ENCODE measurements at places on chromosomes 6 and 20. TPM values are rescaled to one million over a fixed set of nuclear protein-coding genes. Genes with fewer than 3 reads are reported as not detected.

MROH8 gene
- not detected for total RNA-seq

AGPAT1 gene
- 22.8 TPM for total RNA-seq

DNA sequence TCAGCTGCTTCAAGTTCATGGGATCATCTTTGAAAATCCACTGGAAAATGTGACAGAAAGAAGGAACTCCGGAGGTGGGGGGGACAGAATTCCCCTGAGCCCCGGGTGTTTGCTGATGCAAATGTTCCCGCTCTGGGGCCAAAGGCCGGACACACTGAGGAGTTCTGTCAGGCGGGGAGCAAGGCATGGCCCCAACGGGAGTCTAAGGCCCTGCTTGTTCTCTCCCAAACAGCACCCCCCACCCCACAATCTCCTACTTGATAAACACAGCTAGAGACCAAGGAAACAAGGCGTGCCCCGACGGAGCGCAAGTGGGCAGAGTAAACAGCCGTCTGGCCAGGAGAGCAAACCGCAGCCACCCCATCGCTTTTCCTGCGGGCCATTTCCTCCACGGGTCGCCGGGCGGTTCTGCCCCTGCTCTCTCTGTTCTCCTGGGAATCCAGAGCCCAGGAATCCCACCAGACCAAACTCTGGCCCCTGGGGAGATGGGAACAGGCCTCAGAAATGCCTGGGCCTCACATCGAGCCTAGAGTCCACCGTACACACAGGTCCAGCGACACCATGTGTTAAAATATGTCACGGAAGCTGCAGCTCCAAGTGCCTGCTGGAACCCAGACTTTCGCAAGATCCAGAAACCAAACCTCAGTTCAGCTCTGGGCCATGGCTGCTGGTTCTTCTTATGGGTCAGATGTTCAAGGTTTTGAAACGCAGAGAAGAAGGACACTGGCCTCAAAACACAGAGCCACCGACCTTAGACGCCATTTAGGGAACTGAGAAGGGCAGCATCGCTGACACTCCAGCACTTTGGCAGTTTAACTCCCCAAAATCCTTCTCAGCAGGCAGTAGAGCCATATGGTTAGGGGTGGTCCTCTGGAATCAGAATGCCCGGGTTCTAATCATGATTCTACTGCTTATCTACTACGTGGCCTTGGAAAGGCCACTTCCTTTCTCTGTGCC, 104.2 kb downstream of the PREX1 start:
- DNase-seq, result no peak

DNA sequence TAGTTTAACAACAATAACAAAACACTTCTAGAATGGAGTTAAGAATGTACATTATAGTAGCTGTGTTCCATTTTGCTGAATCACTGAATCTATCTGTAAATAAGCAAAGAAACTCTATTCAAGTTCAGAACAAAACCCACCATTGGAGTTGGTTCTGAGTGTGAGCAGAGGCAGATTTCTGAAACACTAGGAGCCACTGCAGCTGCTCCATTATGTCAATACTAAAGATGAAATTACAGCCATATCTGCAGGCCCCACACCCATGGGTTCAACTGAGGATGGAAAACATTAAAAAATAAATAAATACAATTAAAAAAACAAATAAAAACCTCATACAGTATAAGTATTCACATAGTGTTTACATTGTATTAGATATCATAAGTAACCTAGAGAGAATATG, 91.0 kb downstream of the REPS1 start:
- DNase-seq, result no peak

DNA sequence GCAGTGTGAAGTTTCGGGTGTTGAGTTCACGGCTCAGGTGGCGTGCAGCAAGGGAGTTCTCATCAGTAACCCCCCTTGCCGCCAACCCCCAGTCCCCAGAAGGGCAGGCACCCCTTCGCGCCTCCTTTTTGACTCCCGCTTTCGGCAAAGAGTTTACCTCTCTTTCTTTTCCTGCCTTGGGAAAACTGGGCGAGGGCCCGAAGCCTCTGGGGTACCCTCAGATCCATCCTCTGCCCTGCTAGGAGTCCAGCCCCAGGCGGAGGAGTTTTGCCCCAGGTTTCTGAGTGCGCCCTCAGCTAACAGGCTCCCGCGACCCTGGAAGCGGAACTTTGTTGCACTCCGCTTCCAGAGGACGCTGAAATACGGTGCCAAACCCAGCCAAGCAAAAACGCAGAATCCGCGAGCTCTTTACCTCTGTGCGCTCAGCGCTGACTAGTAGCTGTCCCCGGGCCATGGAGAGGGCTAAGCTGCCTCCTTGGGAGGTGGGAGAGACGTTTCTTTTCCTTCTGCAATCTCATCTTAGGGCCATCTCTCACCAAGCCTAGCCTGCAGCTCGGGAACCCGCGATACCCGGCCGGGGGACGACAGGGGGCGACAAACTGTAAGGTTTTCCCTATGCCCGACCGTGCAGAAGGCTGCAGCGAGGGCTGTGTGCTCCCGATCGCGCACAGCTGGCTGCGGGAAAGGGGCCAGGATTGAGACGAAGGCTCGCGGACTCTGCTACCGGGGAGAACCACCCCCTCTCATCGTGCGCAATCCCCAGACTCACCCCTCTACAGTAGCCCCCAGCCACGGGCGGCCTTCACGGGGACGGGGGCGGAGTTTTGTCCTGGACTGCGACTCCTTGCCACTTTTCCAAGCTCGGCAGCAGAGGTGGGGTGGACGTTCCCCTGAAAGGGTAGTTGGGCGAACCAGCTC, 2.7 kb upstream of the PAX1 start:
- peak; percentile 60 for DNase-seq

- DNase-seq, result no peak
These were observed 136.5 kb downstream of the BTBD9 start for GRCh38 chr6:38503032-38503773.

ZNF322 gene
- total RNA-seq, result 9.1 TPM

GPLD1 gene
- total RNA-seq, result not detected

RIMS4 gene
- total RNA-seq, result 2.9 TPM

DNA sequence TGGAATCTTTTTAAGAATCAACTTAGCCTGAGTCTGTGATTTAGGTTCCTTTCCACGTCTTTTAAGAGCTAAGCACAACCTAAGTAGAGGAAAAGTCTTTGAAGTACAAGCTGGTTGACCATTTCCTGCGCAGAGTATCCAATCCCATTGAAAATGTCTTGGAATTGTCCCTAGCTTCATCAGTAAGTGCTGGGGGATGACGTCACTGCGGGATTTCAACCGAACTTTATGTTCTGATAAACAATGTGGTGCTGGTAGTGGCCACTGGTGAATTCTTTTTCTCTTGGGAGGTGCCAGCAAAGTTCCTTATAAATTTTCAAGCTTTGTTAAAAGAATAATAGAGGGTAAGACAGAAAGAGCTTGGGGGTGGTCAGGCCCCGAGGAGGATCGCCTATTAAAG, 69.2 kb downstream of the PDE7B start:
- DNase-seq, result peak; percentile 31

DNA sequence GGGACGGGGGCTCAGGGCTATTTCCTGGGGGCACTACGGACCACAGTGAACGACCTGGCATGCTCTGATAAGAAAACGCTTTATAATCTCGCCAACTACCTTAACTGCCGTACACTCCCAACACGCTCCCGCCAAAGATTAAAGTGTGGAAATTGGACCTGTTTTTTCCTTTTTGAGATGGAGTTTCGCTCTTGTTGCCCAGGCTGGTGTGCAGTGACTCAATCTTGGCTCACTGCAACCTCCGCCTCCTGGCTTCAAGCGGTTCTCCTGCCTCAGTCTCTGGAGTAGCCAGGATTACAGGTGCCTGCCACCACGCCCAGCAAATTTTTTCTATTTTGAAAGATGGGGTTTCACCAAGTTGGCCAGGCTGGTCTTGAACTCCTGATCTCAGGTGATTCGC, 346 bp upstream of the SLC44A4 start:
- DNase-seq, result no peak

PRRT1 gene
- not detected for total RNA-seq

- no peak for DNase-seq
These were observed 188.0 kb upstream of the ADGRB3 start for GRCh38 chr6:68447112-68447511.

HSPA1B gene
- total RNA-seq, result 48.7 TPM

GRCh38 chr6:88302769-88303225, 136.7 kb upstream of the CNR1 start:
- no peak for DNase-seq

GRCh38 chr20:44357555-44358125, 2.1 kb downstream of the HNF4A start:
- DNase-seq, result no peak

GRCh38 chr20:62413025-62413570, 6.0 kb upstream of the CABLES2 start:
- DNase-seq, result no peak

- no peak for DNase-seq
These were observed 25.2 kb downstream of the KLHL31 start for GRCh38 chr6:53640361-53640760.

GRCh38 chr6:169022079-169022478, 231.6 kb downstream of the THBS2 start:
- no peak for DNase-seq

GRCh38 chr6:29295181-29295585, 6.3 kb upstream of the OR14J1 start:
- DNase-seq, result no peak

DNA sequence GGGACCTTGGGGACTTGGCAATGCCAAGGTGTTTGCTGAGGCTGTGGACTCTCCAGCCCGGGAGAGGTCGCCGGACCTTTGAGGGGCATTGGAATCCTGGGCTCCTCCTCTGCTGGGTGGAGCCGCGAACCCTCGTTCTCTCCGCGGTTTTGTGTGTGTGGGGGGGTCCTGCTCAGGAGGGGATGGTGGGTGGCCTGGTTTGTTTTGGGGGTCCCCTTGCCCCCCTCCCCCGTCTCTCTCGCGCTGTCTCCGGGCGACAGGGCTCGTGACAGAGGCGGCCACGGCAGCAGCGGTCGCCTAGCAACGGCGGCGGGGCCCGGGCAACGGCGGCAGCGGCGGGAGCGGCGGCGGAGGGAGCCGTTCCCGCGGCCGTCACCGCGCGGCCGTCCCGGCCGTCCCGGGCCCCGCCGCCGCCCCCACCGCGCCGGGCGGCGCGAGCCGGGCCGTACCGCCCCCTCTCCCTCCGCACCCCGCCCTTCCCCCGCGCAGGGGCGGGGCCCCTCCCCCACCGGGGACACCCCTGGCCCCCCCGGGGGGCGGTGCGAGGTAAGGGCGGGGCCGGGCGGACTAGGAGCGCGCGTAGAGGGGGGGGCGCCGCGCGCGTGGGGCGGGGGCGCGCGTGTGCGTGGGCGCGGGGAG, 7.8 kb downstream of the SYNGAP1 start:
- DNase-seq, result peak; percentile 24

RSPH3 gene
- total RNA-seq, result 1.5 TPM

DNA sequence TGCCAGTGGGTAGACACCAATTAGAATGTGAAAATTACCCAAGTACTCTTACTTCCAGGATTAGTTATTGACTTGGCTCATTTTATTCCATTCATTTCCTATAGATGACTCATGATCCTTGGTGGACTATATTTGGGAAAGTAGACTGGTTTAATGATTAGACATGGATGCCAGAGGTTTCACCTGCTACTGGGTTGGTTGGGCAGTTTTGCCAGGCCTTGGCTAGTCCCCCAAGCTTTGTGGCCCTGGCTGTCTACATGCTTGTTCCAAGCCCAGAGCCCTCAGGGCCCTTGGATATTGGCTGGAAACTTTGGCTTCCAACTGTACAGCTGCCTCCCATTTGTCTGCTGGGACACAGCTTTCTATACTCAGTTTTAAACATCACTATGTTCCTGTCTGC, 104.1 kb downstream of the ZFP64 start:
- no peak for DNase-seq

- peak; percentile 10 for DNase-seq
These were observed 173.4 kb downstream of the SLC16A10 start for GRCh38 chr6:111260570-111261298.

DNA sequence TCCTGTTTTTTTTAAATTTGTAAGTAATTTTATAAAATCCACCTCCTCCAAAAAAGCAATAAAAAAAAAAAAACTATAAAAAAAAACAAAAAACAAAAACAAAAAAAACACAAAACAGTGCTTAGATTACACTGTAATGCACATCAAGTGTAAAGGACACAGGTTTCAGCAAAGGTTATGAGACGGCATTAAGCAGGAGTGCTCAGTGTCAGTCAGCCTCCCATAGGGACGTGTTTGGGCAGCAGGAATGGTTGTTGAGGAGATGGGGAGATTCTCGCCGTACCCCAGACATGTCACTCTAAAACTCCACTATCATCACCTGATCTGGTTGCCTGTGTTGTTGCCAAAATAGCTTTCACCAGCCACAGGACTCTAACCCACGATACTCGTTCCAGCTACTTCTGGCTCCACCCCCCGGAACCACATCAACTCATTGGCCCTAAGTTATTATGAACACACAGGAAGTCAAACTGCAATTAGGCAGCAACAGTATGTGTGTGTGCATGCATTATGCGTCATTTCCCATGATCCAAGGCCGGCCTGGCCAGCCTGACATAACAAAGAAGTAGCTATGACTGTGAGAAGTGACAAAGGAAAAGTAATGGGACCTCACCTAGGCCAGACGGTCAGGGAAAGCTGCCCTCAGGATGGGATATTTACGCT, 28.7 kb downstream of the ECT2L start:
- no peak for DNase-seq

- DNase-seq, result no peak
These were observed 233.0 kb downstream of the GMPR start for GRCh38 chr6:16471222-16471909.

GRCh38 chr6:113122060-113122459, 735.1 kb upstream of the MARCKS start:
- peak; percentile 74 for DNase-seq

DNA sequence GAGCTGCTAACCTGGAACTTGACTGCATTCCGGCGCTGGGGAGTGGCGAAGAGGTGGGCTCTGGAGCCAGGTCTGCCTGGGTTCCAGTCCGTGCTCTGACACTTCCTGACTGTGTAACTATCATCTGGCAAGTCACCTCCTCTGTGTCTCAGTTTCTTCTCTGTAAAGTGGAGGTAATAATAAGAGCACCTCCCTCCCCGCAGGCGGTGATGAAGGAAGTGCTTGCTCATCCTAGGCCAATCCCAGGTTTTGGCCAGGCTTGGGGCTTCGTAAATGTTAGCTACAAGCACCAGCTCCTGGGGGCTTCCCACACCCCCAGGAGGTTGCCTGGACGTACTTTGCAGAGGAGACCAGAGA, 32.8 kb downstream of the SNAI1 start:
- DNase-seq, result no peak

DNA sequence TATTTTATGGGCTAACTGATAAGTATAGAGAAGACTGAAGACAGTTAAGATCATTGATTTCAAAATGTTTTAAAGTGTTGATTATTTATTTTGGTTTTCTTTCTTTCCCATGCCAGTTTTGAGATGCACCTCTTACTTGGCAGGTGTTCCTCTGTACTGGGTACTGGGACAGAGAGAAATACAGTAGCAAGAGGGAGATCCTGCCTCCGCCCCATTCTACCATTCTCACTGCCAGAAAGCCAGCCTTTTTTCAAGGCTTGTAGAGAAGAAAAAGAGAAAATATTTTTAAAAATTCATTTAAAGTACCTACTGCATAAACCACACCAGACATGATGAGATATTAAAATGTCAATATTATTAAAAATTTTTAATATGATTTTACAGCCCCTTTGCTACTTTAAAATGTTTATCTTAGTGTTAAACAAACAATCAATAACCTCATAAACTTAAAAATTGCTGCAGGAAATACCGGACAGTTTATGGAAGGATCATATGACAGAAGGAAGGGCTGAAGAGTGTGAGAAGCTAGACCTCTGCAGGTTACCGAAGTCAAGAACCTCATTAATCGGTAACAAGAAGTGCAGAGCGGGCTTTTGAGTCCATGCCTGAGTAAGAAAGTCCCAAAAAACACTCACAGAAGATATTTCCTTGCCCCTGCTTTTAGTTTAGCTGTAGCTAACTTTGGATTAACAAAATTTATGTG, 117.8 kb upstream of the ESR1 start:
- no peak for DNase-seq

- DNase-seq, result no peak
These were observed 15.1 kb downstream of the GATA5 start for GRCh38 chr20:62460678-62461077.

Measured in MG63 (cell line).